Stimulated activated CD4-positive, alpha-beta T cell treated with anti-CD3 and anti-CD28 coated beads, Interleukin-15, amount 100 ng/mL, for 1 hour (primary cell): ENCODE measurements at places on chromosomes 6 and 20.

- DNase-seq: no peak
Measured at GRCh38 chr20:12575352-12576095, 433.2 kb upstream of the SPTLC3 start.

DNA sequence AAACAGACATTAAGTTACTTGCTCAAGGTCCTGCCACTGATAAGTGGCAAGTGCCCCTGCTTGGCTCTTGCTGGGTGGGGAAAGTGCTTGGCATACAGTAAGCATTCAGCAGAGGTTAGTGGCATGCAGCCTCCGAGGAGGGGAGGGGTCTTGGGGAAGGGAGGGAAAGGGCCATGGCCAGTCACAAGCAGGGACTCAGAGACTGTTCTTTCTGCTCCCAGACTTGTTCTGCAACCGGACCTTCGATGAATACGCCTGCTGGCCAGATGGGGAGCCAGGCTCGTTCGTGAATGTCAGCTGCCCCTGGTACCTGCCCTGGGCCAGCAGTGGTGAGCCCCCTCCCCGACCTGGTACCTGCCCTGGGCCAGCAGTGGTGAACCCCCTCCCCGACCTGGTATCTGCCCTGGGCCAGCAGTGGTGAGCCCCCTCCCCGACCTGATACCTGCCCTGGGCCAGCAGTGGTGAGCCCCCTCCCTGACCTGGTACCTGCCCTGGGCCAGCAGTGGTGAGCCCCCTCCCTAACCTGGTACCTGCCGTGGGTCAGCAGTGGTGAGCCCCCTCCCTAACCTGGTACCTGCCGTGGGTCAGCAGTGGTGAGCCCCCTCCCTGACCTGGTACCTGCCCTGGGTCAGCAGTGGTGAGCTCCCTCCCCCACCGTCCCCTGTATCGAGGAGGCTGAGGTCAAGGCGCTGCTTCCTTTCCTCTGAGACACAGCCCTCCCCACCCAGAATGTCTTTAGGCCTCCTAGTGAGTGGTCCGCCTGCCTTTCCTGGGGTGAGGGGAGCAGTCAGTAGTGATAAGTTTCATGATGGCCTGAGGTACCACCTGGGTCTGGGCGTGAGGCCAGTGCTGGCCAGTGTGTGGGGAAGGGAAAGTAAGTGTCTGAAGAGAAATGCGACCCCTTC lies 8.9 kb downstream of the GLP1R start:
- no peak for DNase-seq

GRCh38 chr6:33589731-33590530 lies 9.9 kb upstream of the BAK1 start:
- no peak for DNase-seq

- no peak for DNase-seq
Measured at GRCh38 chr20:9550871-9551270, 36.5 kb downstream of the LAMP5 start.

DNA sequence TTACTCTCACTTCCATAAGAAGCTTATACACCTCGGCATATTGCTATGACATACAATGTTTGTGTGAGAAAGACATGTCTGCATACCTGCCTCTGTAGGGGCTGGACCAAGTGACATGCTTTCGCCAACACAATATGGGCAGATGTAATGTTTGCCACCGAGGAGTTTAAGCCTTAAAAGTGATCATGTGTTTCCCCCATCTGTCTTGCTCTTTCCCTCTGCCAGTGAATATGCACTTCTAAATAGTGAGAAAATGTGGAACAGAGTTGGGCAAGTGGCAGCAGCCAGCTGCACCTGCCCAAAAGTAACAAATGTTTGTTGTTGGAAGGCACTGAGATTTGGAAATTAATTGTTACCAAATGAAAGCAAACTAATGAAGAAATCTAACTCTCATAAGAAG lies 274.8 kb upstream of the BTBD3 start:
- no peak for DNase-seq

DNA sequence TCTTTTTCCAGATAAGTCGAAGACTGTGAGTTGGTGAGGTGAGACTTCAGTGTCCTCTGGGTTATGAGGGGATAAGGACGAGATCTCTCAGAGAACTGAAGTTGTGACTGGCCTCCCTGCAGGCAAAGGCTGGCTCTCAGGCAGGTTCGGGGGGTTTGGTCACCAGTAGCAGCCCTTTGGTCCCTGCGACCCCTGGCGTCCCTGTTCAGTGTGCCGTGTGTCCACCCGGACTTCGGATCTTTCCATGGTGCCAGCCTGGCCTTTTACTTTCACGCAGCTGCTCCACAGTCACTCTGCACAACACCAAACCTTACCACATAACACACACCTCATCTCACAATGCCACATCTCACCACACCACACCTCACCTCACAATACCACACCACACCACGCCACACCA lies 131.9 kb downstream of the ERMARD start:
- DNase-seq: no peak

- no peak for DNase-seq
Measured at GRCh38 chr6:18668994-18669393, 281.8 kb downstream of the RNF144B start.

DNA sequence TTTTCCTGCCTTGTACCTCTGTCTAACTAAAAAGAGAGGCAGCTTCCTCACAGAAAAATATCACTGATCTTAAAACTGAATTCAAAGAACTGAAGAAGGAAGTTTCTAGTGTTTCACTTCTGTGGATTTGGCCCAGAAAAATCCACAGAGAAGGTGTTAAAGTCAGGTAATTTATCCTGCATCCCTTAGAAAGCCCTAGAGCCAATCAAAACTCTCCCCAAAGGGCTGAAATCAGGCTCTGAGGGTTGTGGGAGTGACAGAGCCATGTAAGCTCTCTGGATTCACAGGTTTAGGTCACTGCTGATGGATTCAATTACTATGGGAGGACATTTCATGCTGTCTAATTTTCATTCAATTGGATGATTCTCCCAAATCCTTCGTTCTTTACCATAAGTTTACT lies 152.3 kb downstream of the OR2B2 start:
- no peak for DNase-seq

DNA sequence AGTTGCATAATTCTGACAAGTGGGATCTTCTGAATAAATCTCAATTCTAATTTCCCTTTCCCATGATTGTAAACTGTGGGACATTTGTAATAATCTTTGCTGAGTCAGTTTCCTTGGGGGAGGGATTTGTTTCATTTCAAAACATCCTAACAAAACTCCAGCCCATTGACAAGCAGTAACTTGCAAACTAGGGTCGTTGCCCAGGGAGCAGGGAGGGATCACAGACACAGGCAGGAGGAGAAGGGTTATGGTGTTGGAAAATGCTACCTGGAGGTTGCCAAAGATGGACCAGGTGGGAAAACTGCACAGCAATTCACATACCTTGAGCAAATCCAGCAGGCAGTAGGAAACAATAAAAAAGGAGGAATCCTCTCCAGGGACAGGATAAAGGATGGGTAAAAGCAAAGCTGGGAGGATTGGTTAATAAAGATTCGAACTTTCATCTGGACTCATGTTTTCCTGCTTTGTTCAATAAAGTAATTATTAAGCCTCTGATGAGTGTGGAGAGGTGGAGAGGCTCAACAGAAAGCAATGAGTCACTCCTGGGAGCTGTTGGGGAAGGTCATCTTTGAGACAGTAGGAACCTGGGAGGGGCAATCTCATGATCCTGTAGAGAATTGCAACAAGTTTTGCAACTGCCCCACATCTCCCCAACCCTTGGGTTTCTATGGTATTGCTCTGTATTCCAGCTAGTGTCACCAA lies 87.3 kb upstream of the AKIRIN2 start:
- no peak for DNase-seq

DNA sequence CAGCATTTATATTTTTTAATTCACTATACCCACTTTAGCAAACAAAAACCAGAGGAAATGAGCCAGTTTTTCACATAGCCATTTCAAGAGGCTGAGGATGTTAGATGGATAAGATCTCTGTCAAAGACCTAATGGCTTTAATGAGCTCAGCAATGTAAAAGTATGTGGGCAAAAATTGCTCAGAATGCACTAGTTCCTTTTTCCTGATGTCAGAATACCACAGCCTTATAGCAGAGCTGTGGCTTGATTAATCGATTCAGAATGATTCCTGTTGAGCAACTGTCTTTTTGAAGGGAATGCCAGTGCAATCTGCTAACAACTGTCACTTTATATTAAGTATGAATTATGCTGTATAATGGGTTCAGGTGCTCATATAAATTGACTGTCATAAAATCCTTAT lies 100.6 kb upstream of the HIVEP1 start:
- no peak for DNase-seq

DNA sequence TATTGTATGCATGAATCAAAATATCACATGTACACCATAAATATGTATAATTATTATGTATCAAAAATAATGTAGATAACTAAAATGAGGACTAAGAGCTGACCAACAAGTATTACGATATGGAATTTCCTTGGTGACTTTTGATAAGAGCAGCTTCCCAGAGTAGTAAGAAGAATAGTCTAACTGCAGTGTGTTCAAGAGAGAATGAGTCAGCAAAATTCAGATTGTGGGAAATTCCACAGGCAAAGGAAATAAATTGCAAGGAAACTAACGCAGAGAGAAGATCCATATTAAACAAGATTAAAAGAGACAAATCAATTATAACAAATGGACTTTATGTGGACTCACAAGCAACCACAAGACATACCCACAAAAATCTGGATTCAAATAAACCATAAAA lies 26.4 kb downstream of the FRK start:
- no peak for DNase-seq

DNA sequence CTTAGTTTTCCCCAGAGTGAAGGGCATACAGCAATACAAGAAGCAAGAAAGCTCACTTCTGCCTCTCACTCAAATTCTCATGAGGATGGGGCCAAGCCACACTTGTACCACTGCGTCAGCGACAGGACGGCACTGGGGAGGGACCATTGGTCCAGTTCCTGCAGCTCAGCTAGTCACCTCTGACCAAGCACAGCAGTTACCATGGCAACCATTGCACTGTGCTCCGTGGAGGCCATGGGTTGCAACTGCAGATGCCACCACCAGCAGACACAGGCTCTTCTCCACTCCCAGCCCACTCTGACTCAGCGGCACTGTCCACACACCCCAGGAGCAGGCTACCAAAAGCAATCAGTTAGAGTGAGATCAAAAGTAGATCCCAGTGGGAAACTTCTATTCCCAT lies 441.1 kb upstream of the ARID1B start:
- DNase-seq: no peak

DNA sequence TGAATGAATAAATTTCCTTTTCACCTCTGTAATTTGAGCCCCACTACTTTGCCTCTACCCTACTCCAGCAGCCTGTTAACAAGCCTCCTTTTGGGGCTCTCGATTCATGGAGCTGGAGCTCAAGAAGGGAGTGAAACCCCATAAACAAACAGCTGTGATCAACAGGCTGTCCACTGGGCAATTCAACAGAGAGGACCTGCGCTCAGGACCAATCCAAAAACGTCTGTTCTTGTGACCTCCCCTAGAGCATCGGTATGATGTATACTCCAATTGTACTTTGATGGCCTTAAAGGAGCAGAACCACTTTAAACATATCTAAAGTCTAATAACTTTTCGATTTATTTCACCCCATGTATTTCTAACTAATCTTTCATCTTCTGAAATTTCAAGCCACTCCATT lies 37.4 kb downstream of the HIVEP2 start:
- DNase-seq: no peak

GRCh38 chr6:109612268-109612667 lies 78.7 kb downstream of the AK9 start:
- DNase-seq: no peak

GRCh38 chr6:37125774-37126492 lies 44.0 kb upstream of the PIM1 start:
- no peak for DNase-seq

- no peak for DNase-seq
Measured at GRCh38 chr6:66662721-66663507, 955.9 kb upstream of the EYS start.

DNA sequence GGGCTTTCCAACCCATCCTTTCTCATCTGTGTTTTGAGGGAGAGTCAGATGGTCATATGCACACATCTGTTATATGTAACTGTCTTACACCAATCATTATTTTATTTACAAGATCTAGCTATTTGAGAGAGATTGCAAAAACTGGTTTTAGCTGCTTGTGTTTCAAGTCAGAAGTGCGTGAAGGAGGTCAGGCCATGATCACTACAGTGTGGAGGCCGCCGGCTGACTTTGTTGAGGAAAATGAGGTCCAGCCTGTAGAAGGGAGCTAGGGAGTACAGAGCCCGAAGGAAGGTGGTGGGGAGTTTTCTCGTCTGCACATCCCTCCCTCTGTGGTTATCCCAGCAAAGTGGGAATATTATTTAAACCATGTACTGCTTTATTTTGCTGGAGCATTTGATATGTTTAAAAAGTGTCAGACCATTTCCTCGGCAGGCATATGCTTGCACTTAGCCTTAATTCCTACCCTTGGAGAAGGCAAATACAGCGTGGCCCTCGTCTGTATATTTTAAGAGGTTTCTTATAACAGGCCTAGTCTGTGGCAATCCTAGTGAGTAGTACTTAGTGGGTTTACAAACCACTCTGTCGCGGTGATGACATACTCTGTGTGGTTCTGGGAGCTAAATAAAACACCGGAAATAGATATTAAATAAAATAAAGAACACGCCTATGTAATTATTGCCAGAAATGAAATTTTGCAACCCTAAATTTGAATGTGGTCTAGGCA lies 95.6 kb downstream of the UST start:
- DNase-seq: no peak

- no peak for DNase-seq
Measured at GRCh38 chr20:58718121-58718563, 25.5 kb downstream of the NPEPL1 start.

DNA sequence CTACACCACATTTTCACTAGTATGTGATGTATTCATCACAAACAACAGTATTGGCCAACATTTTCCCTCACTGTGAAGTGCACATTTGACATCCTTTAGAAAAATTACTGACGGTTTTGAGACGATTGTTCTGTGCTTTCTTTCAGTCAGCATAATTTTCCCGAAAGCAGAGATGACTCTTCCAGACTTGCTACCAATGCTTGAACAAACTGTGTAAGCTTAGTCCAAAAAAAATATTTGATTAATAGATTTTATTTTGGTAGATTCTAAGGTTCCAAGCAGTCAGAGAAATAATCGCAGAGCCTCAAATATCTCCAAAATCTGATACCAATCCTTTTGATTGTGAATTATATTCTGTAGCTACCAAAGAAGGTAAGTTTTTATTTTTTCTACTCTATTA lies 151.1 kb upstream of the ESR1 start:
- DNase-seq: no peak

DNA sequence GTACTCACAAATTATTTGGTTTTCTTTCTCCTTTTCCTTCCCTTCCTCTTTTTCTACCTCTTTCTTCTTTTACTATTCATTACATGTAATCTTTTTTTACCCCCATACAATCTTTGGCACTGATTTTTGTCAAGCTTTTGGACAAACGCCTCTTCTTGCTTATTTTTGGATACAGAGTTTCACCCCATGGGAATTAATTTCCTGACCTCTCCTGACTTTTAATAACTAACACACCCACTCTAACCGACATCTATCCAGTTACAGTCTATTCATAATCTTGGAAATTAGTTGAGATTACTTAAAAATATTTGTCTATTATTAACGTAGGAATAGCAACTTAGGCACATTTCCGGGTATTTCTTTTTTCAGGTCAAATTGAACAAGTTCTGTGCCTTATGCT lies 101.2 kb downstream of the HDGFL1 start:
- DNase-seq: no peak

- DNase-seq: no peak
Measured at GRCh38 chr20:36861875-36862801, 13.8 kb upstream of the TLDC2 start.

GRCh38 chr6:115717062-115717461 lies 343.6 kb downstream of the FRK start:
- DNase-seq: no peak

GRCh38 chr6:27809939-27810767 lies 102.0 kb downstream of the OR2B2 start:
- DNase-seq: peak; percentile 55
